ENCODE measurements at places on chromosomes 5 and 9.

GRCh38 chr9:109121232-109121796 is 1.6 kb upstream of the TMEM245 start:
- no peak for DNase-seq

DNA sequence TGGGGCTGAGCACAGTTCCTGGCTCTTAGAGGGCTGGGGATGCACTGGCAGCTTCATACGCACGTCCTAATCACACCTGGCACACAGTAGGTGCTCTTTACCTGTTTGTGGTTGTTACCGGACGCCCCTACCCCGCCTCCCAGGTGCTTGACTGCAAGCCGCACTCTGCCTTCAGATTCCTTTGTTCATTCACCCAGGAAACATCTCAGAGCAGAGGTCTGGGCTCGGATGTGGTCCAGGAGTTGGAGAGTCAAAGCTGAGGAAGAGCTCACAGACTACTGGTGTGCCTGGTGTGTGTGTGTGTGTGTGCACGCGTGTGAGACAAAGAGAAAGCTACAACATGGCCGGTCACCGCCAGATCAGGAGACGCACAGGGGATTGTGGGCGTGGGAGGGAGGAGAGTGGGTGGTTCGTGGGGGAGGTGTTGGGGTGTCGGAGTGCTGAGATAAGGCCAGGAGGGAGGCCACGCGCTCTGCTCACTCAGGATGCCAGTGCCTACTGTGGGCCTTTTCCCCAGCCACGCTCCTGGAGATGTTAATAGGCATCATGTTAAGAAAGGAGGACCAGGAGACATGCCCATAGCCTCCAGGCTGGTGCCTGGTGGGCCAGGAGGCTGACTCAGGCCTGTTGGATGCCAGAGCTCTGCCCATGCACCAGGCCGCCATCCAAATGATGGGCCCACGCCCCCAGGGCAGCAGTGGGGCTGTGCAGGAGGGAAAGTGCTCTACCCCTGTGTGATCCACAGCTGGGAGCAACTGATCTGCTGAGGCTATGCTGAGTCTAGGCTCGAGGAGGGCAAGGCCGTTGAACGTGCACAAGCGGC is 39.9 kb downstream of the CRB2 start:
- no peak for DNase-seq

DNA sequence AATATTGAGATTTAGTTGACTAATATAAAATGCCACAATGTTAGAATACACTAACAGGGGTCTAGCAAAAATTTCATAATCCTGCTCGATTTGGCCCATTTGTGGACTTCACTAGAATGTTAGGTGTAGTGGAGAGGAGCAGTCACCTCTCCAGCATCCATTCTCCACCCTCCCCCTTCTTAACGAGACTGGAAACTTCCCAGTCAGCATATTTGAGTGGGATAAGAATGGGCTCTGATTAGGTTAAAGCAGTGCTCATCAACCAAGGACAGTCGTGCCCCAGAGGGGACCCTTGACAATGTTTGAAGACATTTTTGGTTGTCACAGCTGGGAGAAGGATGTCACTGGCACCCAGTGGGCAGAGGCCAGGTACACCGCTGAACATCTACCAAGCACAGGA is 46.7 kb downstream of the FANCC start:
- DNase-seq, result no peak

DNA sequence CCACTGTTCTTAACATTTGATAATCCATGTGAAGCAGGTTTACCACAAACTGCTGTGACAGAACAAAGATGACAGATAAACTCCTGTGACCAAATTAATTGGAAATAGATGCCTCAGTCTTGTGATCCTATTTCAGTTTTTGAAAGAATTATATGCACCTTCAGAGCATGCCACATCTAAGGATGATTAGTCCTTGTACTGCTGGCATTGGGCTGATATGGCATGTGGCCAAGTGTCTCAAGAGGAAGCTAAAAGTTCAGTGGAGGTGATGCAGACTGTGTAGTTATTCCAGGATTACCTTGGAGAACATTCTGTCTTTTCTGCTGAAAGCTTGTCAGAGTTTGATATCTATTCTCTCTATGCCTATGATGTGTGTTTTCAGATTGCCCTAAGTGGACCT is 314.4 kb upstream of the EFNA5 start:
- DNase-seq, result no peak

- DNase-seq, result no peak
Measured at GRCh38 chr5:126778675-126779403, 1.9 kb downstream of the LMNB1 start.

DNA sequence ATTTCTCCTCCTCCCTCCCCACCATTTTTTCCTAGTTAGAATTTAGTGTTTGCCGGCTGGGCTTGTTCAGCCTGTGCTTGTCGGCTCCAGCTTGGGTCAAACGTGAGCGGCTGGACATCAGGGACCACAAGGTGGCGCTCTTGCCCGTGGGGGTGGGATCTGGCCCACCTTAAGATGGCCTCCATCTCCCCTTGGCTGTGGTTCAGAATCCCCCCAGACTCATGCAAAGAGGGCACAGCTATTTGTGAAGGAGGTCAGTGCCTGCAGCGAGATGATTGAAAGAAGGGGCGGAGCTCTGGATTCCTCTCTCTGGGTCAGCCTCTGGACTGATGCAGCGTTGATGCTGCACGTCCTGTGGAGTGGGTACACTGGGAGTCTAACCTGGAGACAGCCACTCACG is 283.3 kb upstream of the TUT7 start:
- DNase-seq, result no peak

- DNase-seq, result no peak
Measured at GRCh38 chr9:14752871-14753270, 30.3 kb upstream of the CER1 start.

GRCh38 chr5:80406980-80407734 is 707 bp upstream of the ZFYVE16 start:
- DNase-seq, result no peak

DNA sequence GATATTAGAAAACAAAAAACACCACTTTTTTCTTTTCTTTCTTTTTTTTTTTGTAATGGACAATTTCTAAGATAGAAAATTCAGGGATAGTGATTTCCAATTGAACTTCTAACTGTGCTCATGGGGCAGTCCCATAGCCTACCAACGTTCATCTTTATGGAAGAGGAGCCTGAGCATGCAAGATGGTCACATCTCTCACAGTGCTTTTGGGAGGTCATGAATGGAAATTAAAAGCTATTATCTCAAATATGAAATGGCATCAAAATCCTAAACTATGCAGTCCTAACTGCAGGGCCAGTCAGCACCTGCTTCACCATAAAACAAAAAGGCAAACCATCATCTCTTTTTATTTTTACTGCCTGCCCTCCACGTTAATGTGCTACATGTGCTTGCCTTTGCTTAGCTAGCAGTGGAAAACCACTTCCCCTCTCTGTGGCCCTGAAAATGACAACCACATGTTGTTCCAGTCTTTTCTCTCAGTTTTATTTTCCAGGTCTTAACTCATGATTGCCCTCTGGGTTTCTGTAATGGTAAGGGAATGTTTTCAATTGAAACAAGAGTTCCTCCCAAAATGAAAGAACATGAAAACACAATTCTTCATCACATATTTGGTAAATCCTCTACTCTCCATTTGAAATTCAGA is 16.7 kb downstream of the IFNB1 start:
- peak; percentile 11 for DNase-seq

GRCh38 chr9:4486176-4486575 is 4.1 kb upstream of the SLC1A1 start:
- DNase-seq, result no peak

DNA sequence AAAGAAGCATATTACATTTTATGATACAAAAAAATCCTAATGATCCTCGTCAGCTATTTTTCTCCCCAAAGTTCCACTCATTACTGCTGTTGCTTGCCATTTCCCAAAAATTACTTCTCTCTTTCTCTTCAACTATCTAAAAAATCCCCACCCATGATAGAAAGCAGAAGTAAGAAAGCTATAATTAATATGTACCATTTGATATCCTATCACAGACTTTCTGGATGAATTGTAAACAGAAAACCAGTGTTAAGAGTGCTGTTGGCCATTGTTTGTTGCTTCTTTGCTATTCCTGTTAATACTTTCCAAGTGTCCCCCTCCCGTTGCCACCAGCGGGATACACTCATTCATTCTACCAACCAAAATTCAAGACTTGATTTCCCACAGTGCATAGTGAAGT is 136.3 kb upstream of the SMARCA2 start:
- no peak for DNase-seq

GRCh38 chr5:5246736-5247135 is 106.6 kb downstream of the ADAMTS16 start:
- no peak for DNase-seq

DNA sequence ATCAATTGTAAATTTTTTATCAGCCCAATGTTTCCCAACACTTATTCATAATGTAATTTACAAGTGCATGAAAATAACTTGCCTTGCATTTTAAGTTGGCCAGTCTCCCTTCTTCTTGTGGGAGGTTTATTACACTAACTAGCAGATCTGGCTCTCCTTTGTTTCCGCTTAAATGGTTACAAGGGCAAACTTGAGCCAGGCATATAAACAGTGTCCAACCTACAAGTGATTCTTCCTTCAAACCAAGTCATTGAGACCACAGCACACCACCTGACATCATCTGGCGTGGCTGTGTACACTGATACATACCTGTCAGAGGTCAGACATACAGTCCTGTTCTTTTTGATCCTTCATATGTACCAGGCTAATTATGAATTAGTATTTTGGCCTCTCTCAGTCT is 80.1 kb downstream of the ALDH1A1 start:
- no peak for DNase-seq

- DNase-seq, result no peak
Measured at GRCh38 chr5:123705741-123706140, 193.8 kb downstream of the CSNK1G3 start.

DNA sequence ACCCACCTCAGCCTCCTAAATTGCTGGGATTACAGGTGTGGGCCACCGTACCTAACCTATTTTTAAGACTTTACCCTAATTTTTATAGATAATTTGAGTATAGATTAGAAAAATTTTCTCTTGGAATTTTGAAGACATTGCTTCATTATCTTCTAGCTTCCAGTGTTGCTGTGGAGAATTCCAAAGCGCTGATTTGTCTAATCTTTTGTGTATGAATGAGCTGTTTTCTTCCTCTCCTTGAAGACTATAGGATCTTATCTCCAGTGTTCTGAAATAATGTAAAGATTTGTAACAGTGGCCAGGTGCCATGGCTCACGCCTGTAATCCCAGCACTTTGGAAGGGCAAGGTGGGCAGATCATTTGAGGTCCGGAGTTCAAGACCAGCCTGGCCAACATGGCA is 5.7 kb upstream of the SNX24 start:
- DNase-seq, result no peak

GRCh38 chr9:5231212-5231611 is at the start of gene INSL4:
Gene INSL4 (plus strand): TSS chr9:5231419. CDS start chr9:5231524, 105 bp downstream.
- DNase-seq, result no peak

GRCh38 chr9:38020151-38021076 is 48.6 kb downstream of the SHB start:
- DNase-seq, result no peak

DNA sequence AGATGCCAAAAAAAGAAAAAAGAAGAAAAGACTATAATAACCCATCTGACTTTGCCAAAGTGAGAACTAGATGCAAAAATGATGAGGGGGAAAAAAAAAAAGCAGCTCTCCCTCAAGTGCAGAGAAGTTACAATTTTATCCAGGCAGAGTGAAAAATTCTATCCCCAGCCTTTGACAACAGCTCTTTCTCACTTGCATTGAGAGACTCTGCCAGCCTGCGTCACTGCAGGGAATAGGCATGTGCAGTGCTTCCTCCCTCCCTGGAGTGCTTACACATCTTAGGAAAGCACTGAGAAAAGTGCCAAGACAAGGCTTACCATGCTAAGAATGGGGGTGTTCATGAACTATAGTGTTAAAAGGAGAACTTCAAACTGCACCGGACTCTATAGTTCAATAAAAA is 418.6 kb upstream of the TYRP1 start:
- DNase-seq, result no peak

DNA sequence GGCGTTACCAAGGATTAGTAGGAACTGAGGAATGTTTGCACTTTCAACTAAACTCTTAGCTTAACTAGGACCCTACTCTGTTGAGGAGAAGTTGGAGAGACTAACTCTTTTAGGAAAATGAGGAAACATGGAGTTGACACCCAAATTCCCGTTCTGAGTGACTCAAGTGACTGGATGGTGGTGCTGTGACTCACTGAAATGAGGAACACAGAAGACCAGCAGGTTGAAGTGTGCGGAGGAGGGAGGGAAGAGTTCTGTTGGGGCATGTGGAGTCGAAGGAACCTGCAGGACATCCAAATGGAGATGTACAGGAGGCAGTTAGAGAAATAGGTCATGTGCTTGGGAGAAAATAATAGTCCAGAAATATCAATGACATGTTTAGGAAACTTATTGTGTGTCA is 8.2 kb downstream of the HEXB start:
- no peak for DNase-seq

GRCh38 chr9:4662989-4663792 is 1.1 kb downstream of the PLPP6 start:
- peak; percentile 38 for DNase-seq

- DNase-seq, result peak; percentile 1
Measured at GRCh38 chr9:18947892-18948339, 85.1 kb downstream of the SAXO1 start.

GRCh38 chr5:144313147-144313726 is 142.6 kb downstream of the KCTD16 start:
- DNase-seq, result no peak

- DNase-seq, result no peak
Measured at GRCh38 chr5:176545737-176546509, 3.2 kb upstream of the CDHR2 start.

DNA sequence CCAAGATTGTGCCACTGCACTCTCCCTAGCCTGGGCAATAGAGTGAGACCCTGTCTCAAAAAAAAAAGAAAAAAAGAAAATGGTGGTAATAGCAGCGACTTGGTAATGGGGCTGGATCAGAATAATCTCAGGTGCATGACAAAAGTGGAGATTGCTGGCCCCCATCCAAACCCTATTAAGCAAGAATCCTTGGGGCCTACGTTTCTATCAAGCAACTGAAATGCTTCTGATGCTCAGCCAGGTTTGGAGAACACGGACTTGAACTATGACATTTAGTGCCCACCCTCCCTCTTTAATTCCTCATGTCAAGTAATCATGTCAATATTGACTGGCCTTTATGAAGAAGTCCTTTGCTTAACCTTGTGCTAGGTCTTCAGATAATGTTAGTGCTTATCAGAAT is 6.6 kb downstream of the C5orf52 start:
- no peak for DNase-seq

GRCh38 chr5:17405976-17406375 is 92.1 kb upstream of the TAF11L2 start:
- DNase-seq, result no peak

GRCh38 chr9:116209414-116210116 is 56.0 kb downstream of the PAPPA start:
- no peak for DNase-seq

GRCh38 chr5:158200619-158201018 is 341.7 kb upstream of the CLINT1 start:
- DNase-seq, result no peak

DNA sequence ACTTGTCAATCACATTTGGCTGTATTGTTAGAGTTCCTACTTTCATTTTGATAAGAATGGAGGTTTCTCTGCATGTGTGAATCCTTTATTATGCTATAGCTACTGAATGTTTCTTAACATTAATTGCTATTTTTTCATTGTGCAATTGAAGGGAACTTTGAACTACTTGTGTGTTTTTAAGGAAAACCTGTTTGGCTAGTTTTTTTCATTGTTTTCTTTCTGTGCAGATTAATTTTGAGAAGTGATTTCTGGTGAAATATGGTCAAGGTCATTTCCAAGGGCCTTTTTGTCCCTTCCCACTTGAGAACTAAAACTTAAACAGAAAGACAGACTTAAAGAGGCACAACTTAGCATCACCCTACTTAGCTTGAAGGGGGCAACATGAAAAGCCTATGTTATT is 1309.2 kb upstream of the WWC1 start:
- DNase-seq, result no peak

- no peak for DNase-seq
Measured at GRCh38 chr5:16508730-16509531, 43.3 kb upstream of the ZNF622 start.

- no peak for DNase-seq
Measured at GRCh38 chr9:84819491-84819991, 150.0 kb downstream of the NTRK2 start.

All from CD4-positive, alpha-beta T cell treated with Interleukin-10 for 1 hour (primary cell).